ENCODE measurements at places on chromosomes 1 and 21.

DNA sequence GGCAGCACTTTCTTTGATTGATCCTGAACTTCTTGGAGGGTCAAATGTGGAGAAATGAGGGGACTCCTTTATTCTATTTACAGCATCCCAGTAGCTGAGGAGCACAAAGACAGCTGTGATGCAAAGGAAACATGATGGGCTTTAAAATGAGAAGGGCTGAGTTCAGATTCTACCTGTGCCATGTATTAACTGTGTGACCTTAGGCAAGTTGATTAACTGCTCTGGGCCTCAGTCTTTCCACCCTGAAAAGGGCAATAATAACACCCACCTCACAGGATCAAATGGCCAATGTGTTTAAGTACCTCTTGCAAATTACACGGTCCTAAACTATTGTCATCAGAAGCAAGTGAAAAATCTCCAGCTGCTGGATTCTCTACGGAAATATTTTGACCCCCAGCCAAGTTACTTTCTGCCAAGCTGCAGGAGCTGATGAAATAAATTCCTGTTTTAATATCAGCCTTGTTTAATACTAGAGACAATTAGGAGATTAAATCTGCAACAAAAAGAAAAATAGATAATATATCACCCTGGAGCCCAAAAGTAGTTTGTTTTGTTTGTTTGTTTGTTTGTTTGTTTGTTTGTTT lies 15.7 kb downstream of the TMEM81 start:
- DNase-seq, result no peak

DNA sequence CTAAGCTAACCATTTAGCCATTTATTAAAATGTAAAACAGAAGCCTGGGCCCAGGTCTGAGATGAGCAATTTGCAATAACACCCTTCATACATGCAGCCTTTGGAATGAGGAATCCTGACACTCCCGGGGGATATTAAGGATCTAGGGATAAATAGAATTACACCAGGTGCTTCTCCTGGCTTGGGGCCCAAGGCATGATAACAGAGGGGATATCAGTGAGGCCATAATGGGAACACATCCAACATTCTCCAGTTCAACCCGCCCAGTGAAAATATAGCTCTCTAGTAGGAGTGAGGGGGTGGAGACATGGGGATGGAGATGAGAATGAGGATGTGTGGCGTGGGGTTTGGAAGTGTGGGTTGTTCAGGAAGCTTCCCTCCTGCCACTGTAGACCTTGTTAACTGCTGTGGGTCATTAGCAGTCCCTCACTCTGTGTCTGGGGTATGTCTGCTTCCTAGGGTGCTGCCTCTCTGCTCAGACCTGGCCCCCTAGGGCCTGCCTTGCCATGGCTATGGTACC lies 57.9 kb upstream of the KANK4 start:
- DNase-seq, result no peak

DNA sequence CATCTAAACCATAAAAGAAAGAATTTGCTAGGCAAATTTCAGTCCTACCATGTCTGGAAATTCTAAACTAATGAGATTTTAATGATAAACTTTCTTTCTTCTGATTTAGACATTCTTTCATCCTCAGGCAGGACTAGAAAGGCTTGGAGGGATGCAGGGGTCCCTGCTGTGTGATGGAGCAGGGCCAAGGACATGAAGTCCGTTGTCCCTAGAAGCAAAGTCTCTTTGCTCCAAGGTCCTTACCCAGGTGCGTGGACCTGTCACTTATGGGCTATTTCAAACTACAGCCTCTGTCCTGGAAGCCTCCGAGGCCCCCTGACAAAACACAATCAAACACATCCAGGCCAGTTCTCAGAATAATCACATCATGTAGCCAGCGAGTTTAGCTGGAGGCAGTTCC lies 26.6 kb downstream of the URB1 start:
- no peak for DNase-seq

GRCh38 chr1:204263254-204263910 lies 49.6 kb upstream of the GOLT1A start:
- DNase-seq, result no peak

DNA sequence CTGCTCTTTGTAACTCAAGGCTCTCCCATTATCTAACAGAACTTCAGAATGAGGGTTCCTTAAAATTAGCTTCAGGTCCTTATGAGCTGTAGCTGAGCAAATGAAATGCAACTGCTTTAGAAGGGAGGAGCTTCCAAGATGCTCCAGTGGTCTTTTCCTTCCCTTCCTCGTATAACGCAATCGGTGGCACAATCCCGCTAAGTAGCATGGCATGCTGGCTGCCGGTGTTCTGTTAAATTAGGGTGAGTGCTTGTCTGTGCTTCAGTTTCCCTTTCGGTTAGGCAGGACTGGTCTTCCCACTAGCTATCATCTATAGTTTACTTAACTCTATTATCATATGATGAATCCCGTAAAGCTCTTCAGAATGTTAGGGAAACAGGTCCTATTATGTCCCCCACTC lies 917 bp downstream of the KIAA0040 start:
- no peak for DNase-seq

DNA sequence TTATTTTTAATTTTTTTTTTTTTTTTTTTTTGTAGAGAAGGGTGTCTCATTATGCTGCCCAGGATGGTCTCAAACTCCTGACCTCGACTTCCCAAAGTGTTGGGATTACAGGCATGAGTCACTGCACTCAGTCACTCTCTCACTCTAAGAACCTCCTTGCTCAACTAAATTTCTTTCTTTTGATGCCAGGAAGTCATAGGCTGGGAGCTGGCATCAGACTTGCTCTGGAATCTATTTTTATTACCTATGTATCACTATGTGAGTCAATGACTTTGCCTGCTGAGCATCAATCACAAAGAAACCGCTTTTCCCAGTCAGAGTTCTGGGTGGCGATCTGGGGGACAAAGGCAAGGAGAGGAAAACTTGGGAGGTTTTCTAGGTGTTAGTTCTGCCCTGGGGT lies 35.5 kb upstream of the PARP1 start:
- no peak for DNase-seq

DNA sequence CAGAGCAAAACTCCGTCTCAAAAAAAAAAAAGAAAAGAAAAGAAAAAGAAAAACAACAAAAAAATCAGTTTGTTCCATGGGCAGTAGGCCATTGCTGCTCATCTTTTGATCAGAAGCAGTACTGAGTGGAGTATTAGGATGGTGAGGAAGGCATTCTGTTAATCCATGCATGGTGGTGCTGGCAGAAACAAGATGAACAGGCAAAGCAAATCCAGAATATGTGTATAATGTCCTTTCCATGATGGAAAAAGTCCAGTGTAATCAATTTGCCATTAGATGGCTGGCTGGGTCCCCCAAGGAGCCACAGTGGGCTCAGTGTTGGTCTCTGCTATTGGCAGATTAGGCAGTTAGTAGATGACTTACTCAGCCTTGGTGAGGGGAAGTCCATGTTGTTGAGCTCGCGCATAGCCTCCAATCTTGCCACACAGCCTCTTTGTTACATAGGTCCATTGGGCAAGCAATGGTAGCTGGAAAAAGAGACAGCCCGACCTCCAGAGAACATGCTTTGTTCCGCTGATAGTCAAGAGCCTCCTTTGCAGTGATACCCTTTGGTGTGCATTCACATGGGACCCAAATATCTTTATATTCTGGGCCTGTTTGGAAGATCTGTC lies 23.3 kb downstream of the H3-3A start:
- DNase-seq, result no peak

GRCh38 chr1:247442164-247442563 lies 15.7 kb downstream of the OR2B11 start:
- DNase-seq, result no peak

DNA sequence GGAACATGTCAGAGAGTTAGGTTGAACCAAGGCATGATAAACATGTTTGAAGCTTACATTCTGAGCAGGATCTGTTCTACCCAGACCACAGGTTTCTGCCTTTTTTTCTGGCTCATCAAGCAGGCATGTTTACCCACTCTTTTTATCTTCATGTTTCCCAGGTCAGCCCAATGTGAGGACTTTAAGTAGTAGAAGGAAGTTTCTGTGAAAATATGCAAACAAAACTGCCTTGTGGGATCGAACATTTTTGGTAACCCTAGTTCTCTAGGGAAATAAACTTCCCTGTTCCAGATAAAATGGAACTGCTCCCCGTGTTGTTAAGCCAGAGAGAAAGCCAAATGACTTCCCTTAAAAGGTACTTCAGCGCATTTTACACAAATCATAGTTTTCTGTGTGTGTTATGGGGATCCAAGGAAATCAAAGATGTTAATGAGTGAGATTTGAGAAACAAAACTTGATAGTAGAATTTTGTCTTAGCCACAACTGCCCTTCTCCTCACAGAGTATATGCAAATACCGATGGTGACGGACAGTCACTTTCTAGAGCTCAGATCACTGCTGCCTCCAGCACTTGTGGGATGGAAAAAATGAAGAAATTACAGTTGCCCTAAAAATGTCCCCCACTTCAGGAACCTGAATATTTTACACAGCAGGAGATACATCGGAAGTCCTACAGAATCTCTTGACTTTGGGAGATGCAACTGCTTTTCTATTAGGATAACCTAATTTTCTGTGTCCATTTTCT lies 765 bp upstream of the HIPK1 start:
- DNase-seq, result no peak

- no peak for DNase-seq
Observed at GRCh38 chr1:201636510-201636971, 97.6 kb downstream of the NAV1 start.

DNA sequence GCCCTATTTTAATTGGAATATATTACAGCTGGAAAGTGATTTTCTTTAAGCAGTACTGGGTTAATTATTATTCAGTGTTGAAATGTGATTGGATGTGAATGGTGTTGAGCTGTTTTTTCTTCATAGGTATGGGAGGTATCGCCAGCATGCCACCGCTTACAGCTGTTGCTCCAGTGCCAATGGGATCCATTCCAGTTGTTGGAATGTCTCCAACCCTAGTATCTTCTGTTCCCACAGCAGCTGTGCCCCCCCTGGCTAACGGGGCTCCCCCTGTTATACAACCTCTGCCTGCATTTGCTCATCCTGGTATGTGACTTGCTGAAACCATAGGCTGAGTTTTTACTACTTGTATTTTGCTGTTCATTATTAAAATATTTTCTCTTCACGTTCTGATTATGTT lies 107.7 kb downstream of the ITSN1 start:
- DNase-seq, result no peak

DNA sequence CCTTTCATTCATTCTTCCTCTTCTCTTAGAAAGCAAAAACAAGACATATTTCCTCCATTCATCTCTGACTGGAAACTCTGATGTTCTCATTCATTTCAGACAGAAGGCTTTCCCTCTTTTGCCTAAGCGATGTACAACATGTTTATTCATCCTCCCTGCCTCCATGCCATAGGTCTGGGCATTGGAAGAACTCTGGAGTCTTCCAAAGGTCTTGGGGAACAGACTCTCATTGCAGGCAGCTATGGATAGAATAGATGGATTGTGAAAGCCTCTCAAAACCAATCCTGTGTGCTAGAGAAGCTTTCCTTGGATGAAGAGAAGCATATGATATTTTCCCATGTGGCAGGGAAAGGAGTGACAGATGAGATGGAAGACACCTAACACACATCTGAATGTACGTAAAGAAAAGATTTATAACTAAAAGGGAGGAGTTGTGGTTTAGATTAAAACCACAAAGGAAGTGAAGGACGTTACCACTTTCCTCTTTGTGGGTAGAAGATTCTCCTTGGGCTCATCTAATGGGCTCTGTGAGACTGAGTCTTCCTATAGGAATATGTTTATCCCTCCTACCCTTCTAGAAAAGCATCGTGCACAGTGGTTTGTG lies 38.7 kb downstream of the BCL9 start:
- DNase-seq, result no peak

DNA sequence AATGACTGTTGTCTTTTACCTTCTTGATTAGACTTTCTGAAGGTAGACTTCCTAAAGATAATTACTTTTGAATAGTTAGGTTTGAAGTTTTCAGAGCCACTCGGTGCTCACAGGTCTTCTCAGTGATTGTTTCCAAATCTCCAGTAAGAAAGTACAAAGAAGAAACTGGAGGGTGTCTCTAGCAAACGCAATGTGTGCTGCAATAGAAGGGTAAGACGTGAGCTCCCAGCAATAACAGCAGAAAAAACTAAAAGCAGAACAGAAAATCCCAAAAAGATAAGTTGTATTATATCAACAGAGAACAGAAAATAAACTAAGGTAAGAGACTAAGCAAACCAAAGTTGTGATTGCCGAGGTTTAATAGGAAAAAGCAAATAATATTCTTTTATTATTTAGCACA lies 1.8 kb downstream of the CTTNBP2NL start:
- DNase-seq, result no peak

DNA sequence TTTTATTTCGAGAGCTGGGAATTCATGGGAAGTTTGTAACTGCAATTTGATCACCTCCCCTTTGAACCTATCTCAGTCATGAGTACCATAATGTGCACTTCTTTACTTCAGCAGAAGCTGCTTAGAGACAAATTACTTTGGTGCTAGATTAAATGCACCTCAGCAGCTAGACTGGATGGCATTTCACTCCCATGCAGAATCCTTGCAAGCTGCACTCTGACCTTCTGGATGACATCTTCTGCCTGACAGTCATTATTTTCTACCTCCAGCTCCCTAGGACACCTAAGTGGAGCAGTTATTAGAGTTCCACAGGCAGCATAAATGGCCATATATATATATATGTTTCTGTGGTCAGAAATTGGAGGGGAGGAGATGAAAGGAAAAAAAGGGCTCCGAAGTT lies 366.0 kb upstream of the TMPRSS15 start:
- DNase-seq, result no peak

DNA sequence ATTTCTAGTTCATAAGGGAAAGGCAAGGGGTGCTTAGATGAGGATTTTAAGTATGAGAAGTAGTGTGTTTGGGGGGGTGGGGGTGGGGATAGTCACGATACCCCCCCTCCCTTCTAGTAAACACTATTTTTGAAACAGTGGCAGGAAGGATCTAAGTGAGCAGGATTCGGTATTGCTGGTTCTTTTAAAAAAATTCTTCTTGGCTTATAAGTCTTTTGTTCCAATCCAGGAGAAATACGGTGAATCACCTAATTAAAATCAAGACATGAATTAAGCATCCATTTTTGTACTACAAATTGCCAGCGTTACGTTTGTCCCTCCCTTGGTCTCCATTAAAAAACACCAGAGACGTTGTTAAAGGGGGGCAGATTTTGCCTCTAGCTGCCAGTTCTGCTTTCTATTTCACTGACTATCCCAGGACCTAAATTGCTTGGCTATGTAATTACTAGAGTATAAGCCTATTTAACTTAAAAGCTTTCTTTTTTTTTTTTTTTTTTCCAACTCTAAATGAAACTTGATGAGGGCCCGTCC lies 911 bp downstream of the LMO4 start:
- no peak for DNase-seq

GRCh38 chr1:93346421-93346993 lies 800 bp downstream of the DR1 start:
- DNase-seq, result no peak

Measured in NCI-H2081 treated with DMSO at 0.1 percent for 48 hours (cell line).